Left lung (tissue), 14 donors: ENCODE measurements at places on chromosomes 5 and 9. TPM values are rescaled to one million over a fixed set of nuclear protein-coding genes. Genes with fewer than 3 reads are reported as not detected.

Gene HNRNPAB
- 178 TPM for total RNA-seq

Gene OR13C5
- total RNA-seq = not detected

Gene TMEFF1
- 0.58 TPM for total RNA-seq

Gene ADAMTS2
- total RNA-seq = 51.6 TPM

Gene LECT2
- total RNA-seq = not detected

Gene SLC27A6
- total RNA-seq = 0.39 TPM

Gene ZNF366
- 3.2 TPM for total RNA-seq

Gene ZNF474
- 2.0 TPM for total RNA-seq

Gene GPR151
- not detected for total RNA-seq

Gene FOXD4L3
- not detected for total RNA-seq

Gene SLCO6A1
- total RNA-seq = not detected

DNA sequence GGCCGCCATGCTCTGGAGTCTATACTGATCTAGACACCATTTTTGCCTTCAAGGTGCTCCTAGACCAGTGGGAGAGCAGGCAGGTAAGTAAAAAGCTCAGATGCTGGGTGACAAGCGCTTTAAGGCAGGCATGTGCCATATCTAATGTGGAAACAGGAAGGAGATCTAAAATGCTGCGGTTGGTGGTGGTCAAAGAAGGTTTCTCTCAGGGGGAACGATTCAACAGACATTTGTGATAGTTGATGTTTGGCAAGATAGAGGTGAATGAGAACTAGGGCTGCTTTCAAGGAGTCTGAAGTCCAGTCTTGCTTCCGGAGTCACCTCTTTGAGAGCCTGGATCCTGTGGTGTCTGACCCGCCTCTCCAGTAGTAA, 146.2 kb upstream of the KLF4 start:
- H3K27ac ChIP-seq = no peak overlapping the region
- DNase-seq = no peak
- no peaks in the 10 kb centered on the region for H3K36me3 ChIP-seq
- peaks cover 32% of the 10 kb centered on the region for H3K4me1 ChIP-seq

DNA sequence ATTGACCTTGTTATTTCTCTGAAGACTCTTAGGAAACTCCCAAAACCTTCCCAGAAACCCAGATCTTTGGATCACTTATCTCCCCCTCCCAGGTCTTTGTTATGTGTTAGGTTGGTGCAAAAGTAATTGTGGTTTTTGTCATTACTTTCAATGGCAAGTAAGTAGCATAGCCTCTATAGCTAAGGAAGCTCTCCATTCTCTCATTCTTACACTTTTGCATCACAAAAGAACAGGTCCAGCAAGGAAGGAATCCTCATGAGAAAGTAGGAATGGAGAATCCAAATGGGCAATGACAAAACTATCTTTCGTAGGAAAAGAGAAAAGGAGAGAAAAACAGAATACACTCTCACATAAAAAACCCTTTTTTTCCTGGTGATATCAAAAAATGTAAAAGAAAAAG, 81.3 kb upstream of the ELAVL2 start:
- H3K27ac ChIP-seq = no peak overlapping the region
- DNase-seq = no peak
- no peaks in the 10 kb centered on the region for H3K27me3 ChIP-seq
- no peaks in the 10 kb centered on the region for H3K4me1 ChIP-seq
- no peaks in the 10 kb centered on the region for H3K36me3 ChIP-seq

DNA sequence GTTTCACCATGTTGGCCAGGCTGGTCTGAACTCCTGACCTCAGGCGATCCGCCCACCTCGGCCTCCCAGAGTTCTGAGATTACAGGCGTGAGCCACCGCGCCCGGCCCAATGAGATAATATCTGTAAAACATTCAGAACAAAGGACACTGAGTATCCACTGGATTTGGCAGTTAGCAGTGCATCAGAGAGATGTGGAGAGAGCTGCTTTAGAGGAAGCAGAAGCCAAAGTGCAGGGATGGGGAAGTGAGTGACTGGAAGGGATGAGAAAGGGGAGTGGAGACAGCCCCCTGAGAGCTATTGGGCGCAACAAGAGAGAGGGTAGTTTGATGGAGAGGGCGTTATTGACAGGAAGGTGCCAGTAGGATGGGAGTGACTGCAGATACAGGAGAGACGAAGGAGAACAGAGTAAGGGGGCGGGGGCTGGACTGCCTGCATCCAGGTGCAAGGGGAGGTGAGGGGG, 157.5 kb upstream of the SHB start:
- DNase-seq = no peak
- H3K4me1 ChIP-seq = no peaks in the 10 kb centered on the region
- no peaks in the 10 kb centered on the region for H3K36me3 ChIP-seq
- no peaks in the 10 kb centered on the region for H3K27me3 ChIP-seq
- H3K4me3 ChIP-seq = no peak overlapping the region
- H3K27ac ChIP-seq = no peak overlapping the region

DNA sequence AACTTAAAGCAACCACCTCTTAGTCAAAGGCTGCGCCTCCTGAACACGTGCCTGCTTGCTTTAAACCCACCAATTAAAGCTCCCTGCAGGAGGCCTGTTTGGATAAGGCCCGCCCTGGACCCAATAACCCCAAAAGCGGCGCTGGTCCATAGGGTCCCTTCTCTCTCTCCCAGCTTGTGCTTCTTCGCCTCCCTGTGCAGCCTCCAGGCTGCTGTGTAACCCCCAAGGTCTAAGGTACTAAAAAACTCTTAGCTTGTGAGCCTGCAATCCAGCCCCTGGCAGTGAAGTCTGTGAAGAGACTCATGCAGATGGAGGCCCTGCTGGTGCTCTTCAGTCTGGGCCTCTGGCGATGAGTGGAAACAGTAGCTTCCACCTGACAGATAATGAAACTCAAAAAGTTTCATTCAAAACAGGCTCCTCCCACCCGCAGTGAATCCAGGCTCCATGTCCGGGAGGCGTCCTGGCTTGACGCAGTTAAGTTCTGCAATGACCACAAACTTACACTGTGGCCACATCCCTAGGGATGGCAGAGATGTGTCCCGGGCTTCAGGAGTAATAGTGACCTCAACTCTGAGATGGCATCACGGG, 97.3 kb downstream of the PRRT1B start:
- no peak overlapping the region for H3K27ac ChIP-seq
- DNase-seq = no peak
- H3K4me3 ChIP-seq = no peak overlapping the region

DNA sequence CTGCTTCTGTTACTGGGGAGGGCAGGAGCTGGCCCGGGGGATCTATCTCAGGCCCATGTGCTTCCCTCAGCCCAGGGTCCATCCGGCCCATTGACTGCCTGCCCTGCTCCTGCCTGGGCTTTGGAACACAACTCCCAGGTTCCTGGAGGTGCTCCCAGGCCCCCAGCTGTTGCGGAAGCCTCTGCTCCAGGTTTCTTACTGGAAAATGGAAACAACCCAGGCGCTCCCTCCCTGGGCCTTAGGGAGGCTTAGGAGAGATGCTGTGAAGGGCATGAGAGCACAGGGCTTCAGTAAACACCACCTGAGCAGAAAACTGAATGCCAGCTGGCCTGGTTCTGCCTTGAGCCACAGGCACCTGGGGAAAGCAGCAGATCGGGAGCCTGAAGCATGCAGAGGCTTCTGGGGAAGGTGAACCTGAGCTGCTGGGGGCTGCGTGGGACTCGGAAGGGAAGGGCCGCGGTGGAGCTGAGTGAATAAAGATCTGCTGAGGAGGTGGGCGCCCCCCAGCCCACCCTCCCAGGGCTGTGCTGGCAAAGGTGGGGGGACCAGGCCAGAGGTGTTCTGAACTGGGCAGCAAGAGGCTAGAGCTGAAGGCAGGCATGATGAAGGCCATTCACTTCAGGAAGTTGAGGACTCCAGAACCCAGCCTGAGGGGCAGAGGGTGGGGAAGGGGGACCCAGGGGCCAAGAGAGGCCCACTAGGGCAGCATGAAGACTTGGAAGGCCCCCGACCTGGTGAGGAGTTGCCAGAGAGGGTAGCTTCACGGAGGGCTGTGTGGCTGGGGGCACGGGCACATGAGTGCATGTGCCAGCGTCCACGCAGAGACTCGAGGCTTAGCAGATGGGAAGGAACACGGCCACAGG, 64.8 kb downstream of the SHB start:
- H3K36me3 ChIP-seq = peaks cover 3% of the 10 kb centered on the region
- no peak for DNase-seq
- no peaks in the 10 kb centered on the region for H3K27me3 ChIP-seq
- no peak overlapping the region for H3K4me3 ChIP-seq
- no peak overlapping the region for H3K27ac ChIP-seq

DNA sequence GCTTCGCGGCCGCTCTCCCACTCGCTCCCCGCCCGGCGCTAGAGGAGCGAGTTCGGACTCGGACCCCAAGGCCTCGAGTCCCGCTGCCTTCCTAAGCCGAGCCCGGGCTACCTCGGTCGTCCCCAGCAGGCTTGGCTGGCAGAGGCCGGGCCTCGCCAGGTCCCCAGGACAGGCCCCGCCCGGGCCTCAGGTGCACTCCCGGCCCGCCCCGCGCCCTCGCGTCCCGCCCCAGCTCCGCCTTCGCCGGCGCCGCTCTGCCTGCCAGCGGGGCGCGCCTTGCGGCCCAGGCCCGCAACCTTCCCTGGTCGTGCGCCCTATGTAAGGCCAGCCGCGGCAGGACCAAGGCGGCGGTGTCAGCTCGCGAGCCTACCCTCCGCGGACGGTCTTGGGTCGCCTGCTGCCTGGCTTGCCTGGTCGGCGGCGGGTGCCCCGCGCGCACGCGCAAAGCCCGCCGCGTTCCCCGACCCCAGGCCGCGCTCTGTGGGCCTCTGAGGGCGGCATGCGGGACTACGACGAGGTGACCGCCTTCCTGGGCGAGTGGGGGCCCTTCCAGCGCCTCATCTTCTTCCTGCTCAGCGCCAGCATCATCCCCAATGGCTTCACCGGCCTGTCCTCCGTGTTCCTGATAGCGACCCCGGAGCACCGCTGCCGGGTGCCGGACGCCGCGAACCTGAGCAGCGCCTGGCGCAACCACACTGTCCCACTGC, at the start of gene SLC22A5:
SLC22A5 (plus strand) TSS at position 237 of the 707 bp plus-strand sequence; CDS start at position 500, 263 bp downstream.
- H3K4me3 ChIP-seq = peak within 1 kb of the TSS; percentile 67
- DNase-seq = peak; percentile 65
- peaks cover 36% of the 10 kb centered on the region for H3K4me1 ChIP-seq
- peak within 1 kb of the TSS; percentile 82 for H3K27ac ChIP-seq
- no peaks in the 10 kb centered on the region for H3K27me3 ChIP-seq

- H3K4me3 ChIP-seq = no peak overlapping the region
- H3K36me3 ChIP-seq = no peaks in the 10 kb centered on the region
- H3K4me1 ChIP-seq = no peaks in the 10 kb centered on the region
- H3K27ac ChIP-seq = no peak overlapping the region
- H3K27me3 ChIP-seq = peaks cover 64% of the 10 kb centered on the region
Measured at GRCh38 chr9:34574571-34574970, 15.0 kb downstream of the CNTFR start.

GRCh38 chr5:146103594-146103993, 1.8 kb downstream of the PLAC8L1 start:
- no peak overlapping the region for H3K4me3 ChIP-seq
- no peak overlapping the region for H3K27ac ChIP-seq
- H3K4me1 ChIP-seq = no peaks in the 10 kb centered on the region

- peaks cover 91% of the 10 kb centered on the region for H3K27me3 ChIP-seq
- no peak overlapping the region for H3K4me3 ChIP-seq
- DNase-seq = no peak
Measured at GRCh38 chr9:126222835-126223431, 103.7 kb upstream of the MVB12B start.

GRCh38 chr9:129458155-129458661, 162.7 kb downstream of the C9orf50 start:
- peak overlapping the region; percentile 60 for H3K27ac ChIP-seq
- H3K36me3 ChIP-seq = no peaks in the 10 kb centered on the region

GRCh38 chr9:97568461-97569275, 64.5 kb downstream of the TSTD2 start:
- H3K27ac ChIP-seq = no peak overlapping the region
- H3K4me3 ChIP-seq = no peak overlapping the region

DNA sequence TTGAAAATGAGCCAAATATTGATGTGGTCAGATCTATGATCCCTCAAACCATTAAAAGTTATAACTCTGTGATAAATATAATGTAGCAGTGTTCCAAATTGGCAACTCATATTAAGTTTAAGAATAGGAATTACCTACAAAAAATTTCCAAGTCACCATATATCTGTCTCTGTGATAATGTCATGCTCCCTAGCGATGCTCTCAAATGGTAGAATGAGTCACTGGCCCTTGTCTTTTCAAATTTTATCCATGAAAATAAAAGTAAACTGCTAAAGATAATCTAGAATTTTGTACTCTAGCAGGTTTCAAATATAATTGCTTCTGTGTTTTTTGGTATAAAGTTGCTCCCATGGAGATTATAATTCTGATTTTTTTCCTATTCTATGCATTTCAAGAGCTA, 277.1 kb downstream of the PDE4D start:
- H3K4me3 ChIP-seq = no peak overlapping the region
- H3K36me3 ChIP-seq = no peaks in the 10 kb centered on the region
- no peaks in the 10 kb centered on the region for H3K4me1 ChIP-seq
- no peaks in the 10 kb centered on the region for H3K27me3 ChIP-seq
- no peak overlapping the region for H3K27ac ChIP-seq
- DNase-seq = no peak

GRCh38 chr5:472076-472655, 29.2 kb downstream of the EXOC3 start:
- no peaks in the 10 kb centered on the region for H3K36me3 ChIP-seq
- peak overlapping the region; percentile 72 for H3K4me3 ChIP-seq
- peak; percentile 20 for DNase-seq
- H3K27me3 ChIP-seq = peaks cover 24% of the 10 kb centered on the region
- peak overlapping the region; percentile 67 for H3K27ac ChIP-seq

DNA sequence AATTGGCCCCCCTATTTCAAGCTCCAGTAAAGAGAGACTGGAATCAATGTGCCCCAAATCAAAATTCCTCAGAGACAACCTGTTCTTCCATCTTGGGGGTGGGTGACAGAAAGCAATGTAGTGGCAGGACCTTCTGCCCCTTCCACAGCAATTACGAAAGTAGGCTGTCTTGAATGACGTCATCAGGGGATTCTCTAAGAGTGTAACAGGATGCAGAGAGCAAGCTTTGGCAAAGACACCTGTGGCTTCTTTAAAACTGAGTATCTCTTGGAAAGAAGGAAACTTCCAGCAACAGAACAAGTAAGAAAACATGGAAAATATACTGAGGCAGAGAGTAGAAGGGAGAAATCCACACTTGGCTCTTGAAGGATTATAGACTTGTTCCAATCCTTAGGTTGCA, 247.6 kb upstream of the PDE4D start:
- H3K27me3 ChIP-seq = no peaks in the 10 kb centered on the region
- no peak for DNase-seq
- H3K4me3 ChIP-seq = no peak overlapping the region

- no peaks in the 10 kb centered on the region for H3K27me3 ChIP-seq
- no peak overlapping the region for H3K27ac ChIP-seq
- H3K4me3 ChIP-seq = no peak overlapping the region
- no peaks in the 10 kb centered on the region for H3K36me3 ChIP-seq
- DNase-seq = no peak
Measured at GRCh38 chr5:166883016-166883415, 1408.4 kb upstream of the WWC1 start.

- H3K36me3 ChIP-seq = no peaks in the 10 kb centered on the region
- H3K4me1 ChIP-seq = no peaks in the 10 kb centered on the region
- no peaks in the 10 kb centered on the region for H3K27me3 ChIP-seq
- H3K4me3 ChIP-seq = no peak overlapping the region
Measured at GRCh38 chr5:37111426-37112382, 137.5 kb downstream of the CPLANE1 start.

- H3K27ac ChIP-seq = no peak overlapping the region
- peaks cover 60% of the 10 kb centered on the region for H3K36me3 ChIP-seq
- no peaks in the 10 kb centered on the region for H3K4me1 ChIP-seq
- DNase-seq = no peak
Measured at GRCh38 chr9:27563738-27564430, 9.4 kb downstream of the C9orf72 start.
